MG63 (cell line): ENCODE measurements at places on chromosomes 6 and 20. TPM values are rescaled to one million over a fixed set of nuclear protein-coding genes. Genes with fewer than 3 reads are reported as not detected.
A peak's percentile ranks its signal among the peaks of the same experiment; 100 is the strongest.

GRCh38 chr6:148873868-148874267 is 127.0 kb downstream of the UST start:
- DNase-seq, result no peak

Gene HLA-DPB1
- 9.2 and 54.4 TPM in 2 replicates for total RNA-seq

- no peak for DNase-seq
Measured at GRCh38 chr6:138598562-138599173, 99.4 kb upstream of the NHSL1 start.

- DNase-seq, result no peak
Measured at GRCh38 chr6:82076916-82077315, 170.6 kb downstream of the IBTK start.

DNA sequence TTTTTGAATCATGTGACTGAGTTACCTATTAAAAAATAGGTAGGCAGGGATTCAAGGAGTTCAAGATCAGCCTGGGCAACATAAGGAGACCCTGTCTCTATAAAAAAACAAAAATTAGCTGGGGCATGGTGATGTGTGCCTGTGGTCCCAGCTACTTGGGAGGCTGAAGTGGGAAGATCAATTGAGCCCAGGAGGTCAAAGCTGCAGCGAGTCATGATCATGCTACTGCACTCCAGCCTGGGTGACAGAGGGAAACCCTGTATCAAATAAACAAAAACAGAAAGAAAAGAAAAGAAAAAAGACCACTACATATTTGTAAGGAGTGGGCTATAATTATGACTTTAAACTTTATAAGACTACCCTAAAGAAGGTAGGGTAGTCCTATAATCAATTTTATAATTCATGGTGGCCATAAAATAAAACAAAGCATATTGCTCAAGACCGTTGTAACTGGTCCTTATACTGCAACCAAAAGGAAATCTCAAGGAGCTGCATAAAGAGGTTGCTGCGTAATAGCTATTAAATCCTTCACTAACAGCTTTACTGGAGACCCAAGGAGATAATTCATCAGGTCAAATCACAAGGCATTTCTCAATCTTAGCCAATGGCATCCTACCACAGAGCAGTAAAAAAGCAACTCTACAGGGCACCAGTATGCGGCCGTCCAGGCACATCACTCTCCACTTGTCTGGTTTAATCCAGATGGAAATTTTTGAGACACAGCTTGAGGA is 13.5 kb downstream of the PIGU start:
- no peak for DNase-seq

DNA sequence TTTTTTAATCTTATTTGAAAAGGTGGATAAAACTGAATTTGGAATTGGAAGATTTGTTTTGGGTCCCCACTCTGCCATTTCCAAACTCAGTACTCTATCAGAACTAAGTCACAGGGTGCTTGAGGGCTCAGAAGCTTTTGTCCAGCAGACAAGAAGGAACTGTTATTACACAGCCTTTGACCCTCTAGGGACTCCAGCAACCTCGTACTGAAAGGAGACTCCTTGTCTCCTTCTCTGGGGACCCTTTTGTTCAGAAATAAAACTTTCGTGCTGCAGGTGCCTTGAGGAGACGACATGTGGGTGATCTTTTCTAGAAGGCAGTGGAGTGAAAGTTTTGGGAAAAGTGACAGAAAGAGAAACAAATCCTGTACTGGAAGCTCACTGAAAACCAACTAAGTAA is 7.4 kb upstream of the POLR1H start:
- DNase-seq, result no peak

- DNase-seq, result no peak
Measured at GRCh38 chr20:5430670-5431069, 113.9 kb upstream of the PROKR2 start.

DNA sequence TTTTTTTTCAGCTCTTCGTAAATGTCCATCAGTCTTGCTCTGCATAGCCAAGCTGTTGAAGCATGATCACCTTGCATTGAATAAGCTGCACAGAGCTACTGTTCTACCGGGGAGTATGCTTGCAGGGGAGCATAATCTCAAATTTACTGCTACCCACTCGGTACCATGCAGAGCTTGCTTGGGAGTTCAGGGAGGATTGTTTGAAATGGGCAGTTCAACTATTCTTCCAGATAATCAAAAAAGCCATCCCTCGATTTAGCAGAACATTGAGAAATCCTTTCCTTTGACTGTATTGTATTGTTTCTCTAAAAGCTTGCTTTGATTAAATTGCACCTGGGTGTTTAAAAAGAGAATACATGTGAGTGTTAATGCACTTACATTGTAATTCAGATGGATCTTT is 332.6 kb downstream of the UTRN start:
- no peak for DNase-seq

Gene ZC3H12D
- 0.03 TPM in 1 of 2 replicates, not detected in the other for total RNA-seq

DNA sequence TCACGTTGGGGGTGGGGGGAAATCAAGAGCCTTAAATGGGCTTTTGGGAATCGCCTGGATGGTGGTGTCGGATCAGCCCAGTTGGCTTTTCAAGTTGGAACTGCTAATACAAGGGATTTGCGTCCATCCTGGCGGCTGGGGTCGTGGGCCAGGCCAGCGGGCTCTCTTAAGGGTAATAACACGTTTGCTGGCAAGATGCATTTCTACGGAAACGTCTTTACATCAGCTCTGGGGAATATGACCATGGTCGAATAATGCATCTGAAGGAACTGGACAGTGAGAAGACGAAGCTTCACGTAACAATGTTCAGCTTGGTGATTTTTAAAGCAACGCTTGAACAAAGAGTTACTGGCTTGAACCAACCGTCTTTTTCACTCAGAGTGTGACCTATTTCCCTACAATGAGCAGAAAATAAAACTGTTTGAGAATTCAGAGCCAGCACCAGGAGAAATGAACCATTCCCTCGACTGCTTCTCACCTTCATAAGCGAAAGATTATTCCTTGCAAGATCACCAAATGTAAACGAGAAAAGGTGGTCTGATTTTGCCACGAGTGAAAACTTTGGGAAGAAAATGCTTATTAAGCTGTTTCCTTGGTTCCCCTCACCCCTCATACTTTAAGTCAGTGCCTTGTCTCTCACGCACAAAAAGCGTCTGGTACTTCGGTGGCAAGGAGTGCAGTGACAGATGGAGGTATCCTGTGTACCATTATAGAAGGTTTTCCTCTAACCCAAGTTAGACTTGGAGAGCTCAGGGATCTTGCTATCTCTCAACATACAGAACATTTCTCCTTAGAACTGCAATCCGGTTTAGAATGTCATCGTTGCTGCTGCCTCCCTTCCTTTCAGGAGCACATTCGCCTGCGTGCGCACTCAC is 1.4 kb upstream of the MARCKS start:
- peak; percentile 50 for DNase-seq

Gene FAM83B
- total RNA-seq, result not detected in 2 replicates

Gene BAG2
- 12.3 and 14.3 TPM in 2 replicates for total RNA-seq

Gene ATRN
- 6.6 and 7.1 TPM in 2 replicates for total RNA-seq

DNA sequence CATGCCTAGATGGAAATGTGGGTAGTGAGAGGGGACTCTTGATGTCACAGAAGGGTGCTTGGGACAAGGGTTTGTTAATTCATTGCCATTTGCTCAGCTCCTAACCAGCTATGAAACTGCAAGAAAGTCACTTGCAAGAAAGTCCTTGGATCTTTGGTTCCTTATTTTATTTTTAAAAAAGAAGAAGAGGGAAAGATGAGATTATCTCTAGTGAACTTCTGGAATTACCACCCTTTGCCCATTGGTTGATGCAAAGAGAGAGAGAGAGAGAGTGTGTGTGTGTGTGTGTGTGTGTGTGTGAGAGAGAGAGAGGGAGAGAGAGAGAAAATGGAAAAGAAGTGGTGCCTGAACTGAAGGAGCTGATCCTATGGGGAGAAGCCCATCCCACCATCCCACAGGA is 4.6 kb upstream of the SFT2D1 start:
- no peak for DNase-seq

GRCh38 chr6:122495612-122496011 is 24.0 kb upstream of the SERINC1 start:
- no peak for DNase-seq

Gene HTR1E
- not detected in 2 replicates for total RNA-seq

- peak; percentile 5 for DNase-seq
Measured at GRCh38 chr6:63904650-63905248, 269.1 kb downstream of the PHF3 start.

Gene COL19A1
- not detected in 2 replicates for total RNA-seq

Gene MYBL2
- total RNA-seq, result 29.8 and 30.5 TPM in 2 replicates

GRCh38 chr6:159976686-159977254 is 7.9 kb downstream of the IGF2R start:
- no peak for DNase-seq

Gene DAAM2
- total RNA-seq, result 0.32 TPM in 1 of 2 replicates, not detected in the other

GRCh38 chr6:42782689-42783176 is 881 bp downstream of the BICRAL start:
- DNase-seq, result peak; percentile 86

DNA sequence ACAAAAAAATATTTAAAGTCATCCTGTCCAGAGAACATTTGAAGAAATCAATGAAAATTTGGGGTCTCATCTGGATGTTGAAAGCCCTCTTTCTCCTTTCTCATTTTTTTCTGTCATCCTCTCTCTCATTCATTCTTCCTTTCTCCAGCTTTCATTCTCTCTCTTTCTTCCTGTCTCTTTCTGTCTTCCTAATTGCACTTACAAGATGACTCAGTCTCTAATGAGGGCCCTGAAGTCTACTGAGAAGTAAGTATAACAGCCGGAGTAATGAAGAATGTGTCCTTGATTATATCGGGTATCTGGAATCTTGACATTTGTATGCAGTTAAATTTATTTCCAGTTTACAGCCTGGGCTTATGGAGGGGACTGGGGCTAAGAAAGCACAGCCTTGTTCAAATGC is 232.2 kb upstream of the SULF2 start:
- DNase-seq, result no peak

GRCh38 chr20:52959125-52959524 is 13.0 kb upstream of the TSHZ2 start:
- DNase-seq, result no peak

Gene SLC22A2
- not detected in 2 replicates for total RNA-seq

DNA sequence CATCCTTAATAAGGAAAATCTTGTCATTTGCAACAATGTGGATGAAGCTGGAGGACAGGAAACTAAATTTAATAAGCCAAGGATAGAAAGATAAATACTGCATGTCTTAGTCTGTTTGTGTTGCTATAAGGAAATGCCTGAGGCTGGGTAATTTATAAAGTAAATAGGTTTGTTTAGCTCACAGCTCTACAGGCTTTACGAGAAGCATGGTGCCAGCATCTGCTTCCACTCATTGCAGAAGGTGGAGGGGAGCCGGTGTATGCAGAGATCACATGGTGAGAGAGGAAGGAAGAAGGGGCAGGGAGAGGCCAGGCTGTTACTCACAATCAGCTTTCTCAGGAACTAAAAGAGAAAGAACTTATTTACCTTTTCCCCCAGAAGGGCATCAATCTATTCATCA is 118.9 kb upstream of the SMLR1 start:
- DNase-seq, result peak; percentile 13

Gene DEFB132
- total RNA-seq, result not detected in 2 replicates

Gene DTD1
- 48.2 and 66.9 TPM in 2 replicates for total RNA-seq

GRCh38 chr20:53914091-53914780 is 156.2 kb downstream of the BCAS1 start:
- DNase-seq, result no peak

GRCh38 chr20:46131396-46131795 is 13.3 kb downstream of the CD40 start:
- DNase-seq, result no peak

DNA sequence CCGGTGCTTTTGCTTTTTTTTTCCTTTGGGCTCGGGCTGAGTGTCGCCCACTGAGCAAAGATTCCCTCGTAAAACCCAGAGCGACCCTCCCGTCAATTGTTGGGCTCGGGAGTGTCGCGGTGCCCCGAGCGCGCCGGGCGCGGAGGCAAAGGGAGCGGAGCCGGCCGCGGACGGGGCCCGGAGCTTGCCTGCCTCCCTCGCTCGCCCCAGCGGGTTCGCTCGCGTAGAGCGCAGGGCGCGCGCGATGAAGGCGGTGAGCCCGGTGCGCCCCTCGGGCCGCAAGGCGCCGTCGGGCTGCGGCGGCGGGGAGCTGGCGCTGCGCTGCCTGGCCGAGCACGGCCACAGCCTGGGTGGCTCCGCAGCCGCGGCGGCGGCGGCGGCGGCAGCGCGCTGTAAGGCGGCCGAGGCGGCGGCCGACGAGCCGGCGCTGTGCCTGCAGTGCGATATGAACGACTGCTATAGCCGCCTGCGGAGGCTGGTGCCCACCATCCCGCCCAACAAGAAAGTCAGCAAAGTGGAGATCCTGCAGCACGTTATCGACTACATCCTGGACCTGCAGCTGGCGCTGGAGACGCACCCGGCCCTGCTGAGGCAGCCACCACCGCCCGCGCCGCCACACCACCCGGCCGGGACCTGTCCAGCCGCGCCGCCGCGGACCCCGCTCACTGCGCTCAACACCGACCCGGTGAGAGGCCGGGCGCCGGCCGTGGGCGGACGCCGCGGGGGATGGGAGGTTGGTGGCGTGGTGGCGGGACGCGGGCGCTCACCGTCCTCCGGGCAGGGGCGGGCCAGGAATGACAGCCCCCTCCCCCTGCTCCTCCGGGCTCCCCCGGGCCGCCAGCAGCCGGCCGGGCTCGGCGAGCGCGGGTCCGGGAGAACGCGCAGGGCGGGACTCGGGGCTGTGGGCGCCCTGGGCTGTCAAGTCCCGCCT is 606 bp downstream of the ID4 start:
- DNase-seq, result peak; percentile 29

Gene FOXF2
- total RNA-seq, result 2.0 and 4.0 TPM in 2 replicates

Gene KCNG1
- 65.9 and 68.9 TPM in 2 replicates for total RNA-seq

Gene KCNK15
- not detected in 2 replicates for total RNA-seq

Gene ARFGEF3
- total RNA-seq, result 3.7 and 5.1 TPM in 2 replicates

Gene ABHD16B
- total RNA-seq, result not detected in 2 replicates

DNA sequence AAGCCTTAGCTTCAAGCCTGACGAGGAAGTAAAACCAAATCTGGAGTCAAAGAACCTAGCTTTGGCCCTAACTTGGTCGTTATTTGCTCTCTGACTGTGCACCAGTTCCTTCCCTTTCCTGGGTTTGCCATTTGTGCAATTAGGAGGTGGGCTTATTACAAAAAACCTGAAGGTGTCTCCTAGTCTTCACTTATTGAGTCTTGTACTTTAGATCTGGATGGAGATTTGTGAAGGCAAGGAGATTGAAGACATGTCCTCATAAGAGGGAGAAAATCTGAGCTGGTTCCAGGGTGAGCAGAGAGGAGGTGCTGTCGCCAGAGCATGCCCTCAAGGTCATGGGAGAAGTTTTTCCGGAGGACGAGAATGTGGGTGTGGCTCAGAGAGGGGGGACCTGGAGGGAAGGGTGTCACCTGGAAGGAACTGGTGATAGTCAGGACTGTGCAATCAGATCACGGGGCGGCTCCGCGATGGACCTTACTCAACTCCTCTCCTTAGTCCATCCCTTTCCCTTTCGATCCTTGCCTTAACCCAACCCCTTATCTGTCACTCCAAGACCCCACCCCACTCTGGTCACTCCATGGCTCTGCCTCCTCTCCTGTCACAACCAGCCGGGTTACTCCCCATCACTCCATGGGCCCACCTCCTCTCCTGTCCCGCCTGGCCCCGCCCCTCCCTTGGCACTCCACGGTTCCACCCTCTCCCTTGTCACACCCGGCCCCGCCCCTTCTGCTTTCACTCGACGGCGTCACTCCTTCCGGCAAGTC is 588 bp upstream of the ACSS2 start:
- DNase-seq, result peak; percentile 98

DNA sequence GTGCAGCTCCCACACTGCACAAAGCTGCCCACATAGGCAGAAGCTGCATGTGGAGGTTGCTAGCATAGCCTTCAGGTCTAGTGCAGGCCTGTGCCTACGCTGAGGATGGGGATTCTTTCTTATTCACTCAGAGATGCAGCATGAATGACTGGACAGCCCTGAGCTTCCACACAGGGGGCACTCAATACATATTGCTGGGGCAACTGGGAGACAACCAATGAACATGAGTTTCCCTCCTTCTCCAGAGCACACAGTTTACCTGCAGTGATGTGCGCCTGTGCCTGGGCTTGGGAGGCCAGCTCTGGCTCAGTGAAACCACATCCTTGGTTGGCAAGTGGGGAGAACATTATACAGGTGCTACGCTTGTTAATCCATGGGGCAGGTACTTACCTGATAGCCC is 389.9 kb downstream of the RNGTT start:
- no peak for DNase-seq
